SHP77 treated with DMSO at 0.1 percent for 48 hours (cell line): ENCODE measurements at places on chromosomes 1 and 21.

DNA sequence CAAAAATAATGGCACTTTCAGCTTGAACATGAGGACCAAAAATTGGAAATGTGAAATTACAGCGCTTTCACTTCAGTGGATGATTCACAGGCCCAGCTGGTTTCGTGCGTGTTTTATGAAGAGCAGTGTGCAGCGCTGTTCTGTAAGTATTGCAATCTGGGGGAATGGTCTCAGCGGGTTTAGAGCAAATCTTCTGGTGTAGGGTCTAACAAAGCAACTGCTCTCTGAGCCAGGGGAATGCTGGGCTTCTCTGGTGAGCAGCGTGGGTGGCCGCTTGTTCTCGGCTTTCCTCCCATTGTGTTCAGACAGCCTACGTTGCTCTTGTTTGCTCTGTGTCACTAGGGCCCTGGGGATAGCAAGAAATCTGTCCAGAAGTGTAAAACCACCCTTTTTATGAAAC, 42.4 kb upstream of the GADD45A start:
- DNase-seq = no peak

DNA sequence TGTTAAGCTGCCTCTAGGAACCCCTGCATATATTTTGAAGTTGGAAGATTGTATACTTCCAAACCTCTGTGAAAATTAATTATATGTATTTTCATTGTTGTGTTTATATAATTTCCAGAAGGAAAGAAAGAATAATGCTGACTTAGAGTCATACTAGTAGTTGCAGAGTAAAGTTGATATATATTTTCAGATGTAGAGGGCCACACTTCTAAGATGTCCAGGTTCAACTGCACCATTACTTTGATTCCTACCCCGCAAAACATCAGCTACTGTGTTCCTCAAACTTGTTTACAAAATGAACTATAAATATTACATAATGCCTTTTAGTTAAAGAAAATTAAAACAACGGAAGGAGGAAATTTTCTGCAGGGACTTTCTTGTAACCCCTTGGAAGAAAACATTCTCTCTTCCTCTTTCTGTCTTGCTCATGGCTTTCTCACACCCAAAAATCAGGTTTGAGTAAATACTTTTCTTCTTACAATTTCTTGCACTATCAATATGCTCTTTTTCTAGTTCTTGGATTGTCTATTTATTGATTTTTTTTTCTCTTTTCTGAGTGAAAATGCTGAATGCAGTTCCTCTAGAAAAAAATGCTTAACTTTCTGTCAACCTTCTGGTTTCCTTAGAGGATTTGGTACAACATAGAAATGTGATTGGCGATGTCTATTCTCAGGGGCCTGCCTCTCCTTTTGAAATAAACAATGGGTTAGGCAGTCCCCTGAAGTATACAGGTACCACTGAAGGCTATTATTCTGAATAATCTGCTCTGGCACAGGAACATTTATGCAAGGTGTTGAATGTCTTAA, 867.8 kb downstream of the TTLL7 start:
- DNase-seq = no peak

- peak; percentile 95 for DNase-seq
These were observed 2.2 kb downstream of the RIPPLY3 start for GRCh38 chr21:37008724-37009123.

GRCh38 chr1:11772458-11772857, 10.5 kb downstream of the C1orf167 start:
- no peak for DNase-seq

DNA sequence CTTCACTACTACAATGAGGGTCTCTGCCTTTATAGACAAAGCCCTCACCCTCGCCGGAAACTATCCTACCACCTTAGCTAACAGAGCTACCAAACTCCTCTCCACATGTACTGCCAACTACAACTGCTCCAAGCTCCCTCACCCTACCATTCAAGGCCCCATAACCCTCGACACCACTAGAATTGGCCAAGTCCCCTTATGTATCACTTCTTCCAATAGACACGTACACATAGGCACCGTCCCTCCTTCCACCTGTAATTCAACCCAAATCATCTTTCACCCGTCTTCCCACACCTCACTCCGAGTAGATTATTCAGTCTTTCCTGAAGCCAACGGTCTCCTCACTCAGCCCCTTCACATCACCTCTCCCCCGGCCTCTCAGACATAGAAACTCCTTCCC, 19.7 kb upstream of the CA6 start:
- DNase-seq = no peak

DNA sequence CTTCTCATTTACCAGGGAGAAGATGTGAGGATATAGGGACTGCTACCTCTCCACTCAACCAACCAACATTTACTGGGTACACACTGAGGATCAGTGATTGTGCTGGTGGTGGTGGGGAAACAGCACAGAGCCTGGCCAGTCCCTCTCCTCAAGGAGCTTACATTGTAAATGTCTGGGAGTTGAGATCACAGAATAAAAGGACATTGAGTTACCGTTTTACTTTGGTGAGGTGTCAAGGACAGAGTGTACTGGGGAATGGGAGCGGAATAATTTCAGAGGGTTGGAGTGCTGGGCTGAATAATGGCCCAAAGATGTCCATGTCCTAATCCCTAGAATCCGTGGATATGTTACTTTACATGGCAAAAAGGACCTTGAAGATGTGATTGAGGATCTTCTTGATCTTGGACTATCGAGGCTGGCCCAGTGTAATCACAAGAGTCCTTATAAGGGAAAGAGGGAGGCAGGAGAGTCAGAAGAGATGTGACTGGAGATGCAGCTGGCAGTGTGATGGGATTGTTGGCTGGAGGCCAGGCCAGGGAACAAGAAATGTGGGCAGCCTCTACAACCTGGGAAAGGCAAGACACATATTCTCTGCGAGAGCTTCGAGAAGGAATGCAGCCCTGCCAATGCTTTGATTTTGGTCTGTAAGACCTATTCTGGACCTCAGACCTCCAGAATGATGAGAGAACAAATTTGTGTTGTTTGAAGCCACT, 26.6 kb upstream of the RWDD3 start:
- no peak for DNase-seq

GRCh38 chr1:116916533-116917445, 7.1 kb downstream of the PTGFRN start:
- DNase-seq = no peak

- no peak for DNase-seq
These were observed 172.9 kb downstream of the SDCCAG8 start for GRCh38 chr1:243428617-243429342.

DNA sequence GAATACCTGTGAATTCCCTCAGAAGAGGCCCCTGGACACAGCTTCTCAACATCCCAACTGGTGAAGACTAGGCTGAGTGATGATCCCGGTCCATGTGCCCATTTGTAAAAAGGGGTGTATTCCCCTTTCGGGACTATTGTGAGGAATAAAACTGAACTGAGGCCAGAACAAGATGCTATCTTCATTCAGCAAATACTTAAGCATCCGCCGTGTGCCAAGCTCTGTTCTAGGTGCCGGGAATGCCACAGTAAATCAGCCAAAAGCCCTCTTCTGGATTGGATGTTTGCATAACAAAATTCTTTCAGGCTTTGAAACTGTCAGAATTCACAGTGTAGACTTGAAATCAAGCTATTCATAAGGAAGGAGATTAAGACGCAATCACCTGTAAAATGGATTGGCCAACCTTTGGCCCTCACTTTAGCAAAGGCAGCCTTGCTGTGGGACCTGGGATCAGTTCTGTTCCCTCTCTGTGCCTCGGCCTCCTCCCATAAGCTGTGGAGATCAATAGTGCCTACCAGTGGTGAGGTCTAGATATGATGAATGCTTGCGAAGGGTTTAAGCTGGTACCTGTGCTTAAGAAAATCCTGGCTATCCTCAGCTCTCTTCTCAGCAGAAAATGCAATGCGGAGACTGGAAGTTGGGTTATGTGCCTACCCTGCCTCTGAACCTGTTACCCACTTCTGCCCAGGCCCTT, 1.8 kb downstream of the ALPL start:
- DNase-seq = no peak

DNA sequence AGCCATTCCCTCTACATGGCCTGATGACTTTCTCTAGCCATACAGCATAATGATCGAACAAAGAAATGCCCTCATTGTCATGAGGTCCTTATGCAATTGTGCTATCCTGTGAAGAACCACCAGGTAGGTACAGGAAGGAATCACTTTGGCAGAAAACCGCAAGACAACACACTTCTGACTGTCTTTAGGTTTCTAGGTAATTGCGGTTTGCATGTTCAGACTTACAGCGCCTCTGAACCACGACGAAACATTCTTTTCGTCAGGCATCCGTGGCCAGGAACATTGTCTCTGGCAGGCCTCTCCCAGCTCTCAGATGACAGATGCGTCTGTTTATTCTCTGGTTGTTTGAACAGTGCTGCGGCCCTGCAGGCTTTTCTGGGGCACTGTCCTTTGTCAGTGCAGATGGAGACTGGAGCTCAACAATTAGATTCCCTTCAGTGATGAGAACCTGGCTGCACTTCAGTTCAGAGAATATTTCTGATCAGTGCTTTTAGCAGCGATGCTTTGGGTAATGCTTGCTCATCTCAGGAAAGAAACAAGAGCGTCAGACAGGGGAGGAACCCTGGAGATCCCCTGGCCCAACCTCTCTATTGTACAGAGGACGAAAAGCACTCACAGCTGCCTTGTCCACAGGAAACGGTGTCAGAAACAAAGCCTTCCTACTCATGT, 63.4 kb downstream of the B3GALT5 start:
- DNase-seq = peak; percentile 95

DNA sequence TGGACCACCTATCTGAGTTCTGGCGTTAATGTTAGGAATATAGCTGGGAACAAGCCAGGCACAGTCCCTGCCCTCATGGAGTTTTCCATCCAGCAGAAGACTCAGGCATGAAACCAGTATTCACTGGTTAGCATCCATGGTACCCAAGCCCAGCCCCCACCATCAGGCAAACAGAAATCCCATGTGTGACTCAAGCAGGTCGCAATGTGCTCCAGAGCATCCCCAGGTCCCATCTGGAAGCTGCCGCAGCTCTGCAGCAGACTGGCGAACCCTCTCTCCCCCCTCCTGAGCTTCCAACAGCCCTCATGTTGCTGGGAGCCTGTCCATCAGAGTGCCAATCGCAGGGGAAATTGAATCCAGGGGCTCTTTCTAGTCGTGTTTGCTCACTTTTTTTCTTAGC, 174.2 kb downstream of the RRAGC start:
- no peak for DNase-seq

DNA sequence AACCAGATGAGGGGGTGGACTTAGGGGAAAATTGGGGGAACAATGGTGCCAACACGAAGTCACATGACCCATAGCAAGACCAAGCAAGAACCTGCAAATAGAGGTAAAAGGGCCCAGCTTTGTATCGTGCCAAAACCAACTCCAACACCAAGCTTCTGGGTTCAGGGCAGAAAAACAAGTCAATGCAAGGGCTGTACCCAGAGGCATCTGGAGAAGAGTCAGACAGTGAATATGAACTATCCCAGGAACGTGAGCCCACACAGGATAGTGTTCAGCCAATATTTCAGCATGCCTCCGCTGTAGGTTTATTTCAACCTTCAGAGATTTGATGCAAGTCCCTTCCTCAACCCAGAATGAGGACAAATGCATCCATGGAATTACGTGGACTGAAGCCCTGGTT, 15.0 kb upstream of the ZMYM6 start:
- no peak for DNase-seq

GRCh38 chr1:9115351-9116205, 13.3 kb downstream of the GPR157 start:
- peak; percentile 35 for DNase-seq

DNA sequence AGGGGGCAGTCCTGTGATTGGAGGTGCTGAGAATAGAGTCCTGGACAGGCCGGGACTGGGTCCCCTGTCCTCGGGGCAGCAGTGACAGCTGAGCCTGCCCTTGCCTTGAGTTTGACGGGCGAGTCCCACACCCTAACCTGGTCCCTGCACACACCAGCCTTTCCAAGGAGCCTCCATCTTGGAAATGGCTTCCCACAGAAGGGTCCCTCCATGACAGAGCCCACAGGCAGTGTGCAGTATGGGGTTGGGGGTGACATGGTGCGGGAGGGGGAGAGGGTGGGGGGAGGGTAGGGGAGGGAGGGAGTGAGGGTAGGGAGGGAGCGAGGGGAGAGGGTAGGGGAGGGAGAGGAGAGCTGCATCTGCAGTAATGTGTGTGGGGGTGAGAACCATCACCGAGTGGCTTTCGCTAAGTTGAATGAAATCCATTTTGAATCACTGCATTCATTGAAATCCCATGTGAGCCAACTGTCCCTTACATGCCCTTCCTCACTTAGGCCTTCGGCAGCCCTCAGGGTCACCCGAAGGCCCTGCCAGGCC, 10.1 kb upstream of the TMEM52 start:
- no peak for DNase-seq

DNA sequence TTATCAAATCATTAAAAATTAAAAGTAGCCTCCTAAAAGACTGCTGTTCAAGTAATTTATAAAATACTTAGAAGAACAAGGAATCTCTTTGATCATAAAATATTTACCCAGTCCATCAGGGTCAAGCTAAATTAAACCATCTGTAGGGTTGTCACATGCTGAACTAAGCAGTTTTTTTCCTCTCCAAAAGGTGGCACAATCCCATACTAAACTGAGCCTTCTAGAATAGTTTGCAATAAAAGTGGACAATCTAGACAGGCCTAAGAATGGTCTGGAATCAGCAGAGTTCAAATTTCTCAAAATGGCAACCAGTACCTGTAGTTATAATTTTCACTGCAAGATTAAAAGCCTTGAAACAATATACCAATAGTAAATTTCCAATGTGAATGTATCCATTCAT, 194.8 kb downstream of the EIF4G3 start:
- DNase-seq = peak; percentile 2

DNA sequence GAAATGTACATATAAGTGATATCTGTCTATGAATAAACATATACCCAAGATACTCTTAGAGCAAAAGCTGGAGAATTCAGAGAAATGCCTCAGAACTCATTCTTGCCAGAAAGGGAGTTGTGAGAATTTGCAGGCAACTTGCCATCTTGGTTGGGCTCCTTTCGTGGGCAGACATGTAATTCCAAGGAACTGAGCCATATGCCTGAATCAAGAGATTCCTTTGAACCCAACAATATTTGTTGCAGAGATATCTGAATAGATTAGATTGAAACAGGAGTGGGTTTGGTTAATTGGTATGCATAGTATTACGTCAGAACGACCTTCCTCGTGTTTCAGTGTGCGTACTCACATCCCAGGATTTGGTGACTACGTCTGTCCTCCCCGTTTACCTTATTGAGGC, 67.0 kb downstream of the TGFB2 start:
- DNase-seq = no peak

DNA sequence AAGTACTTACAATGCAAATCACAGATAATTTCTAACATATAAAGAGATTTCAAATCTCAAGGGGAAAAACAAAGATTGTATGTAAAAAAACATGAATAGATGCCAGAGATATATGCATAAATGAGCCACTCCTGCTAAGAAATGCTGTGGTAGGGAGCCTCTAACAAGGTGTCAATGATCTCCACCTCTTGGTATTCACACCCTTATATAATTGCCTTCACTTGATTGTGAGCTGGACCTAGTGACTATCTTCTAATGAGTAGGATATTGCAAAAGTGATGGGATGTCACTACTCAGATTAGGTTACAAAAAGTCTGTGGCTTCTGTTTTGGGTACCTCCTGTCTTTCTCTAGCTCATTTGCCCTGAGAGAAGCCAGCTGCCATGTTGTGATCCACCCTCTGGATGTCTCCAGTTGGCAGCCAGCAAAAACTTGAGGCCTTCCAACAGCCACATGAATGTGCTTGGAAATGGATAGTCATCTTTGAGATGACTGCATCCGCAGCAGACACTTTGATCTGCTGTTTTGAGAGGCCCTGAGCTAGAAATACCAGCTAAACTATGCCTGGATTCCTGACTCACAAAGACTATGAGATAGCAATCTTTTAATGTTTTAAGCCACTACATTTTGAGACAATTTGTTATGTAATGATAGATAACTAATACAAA, 196.1 kb upstream of the FGGY start:
- DNase-seq = no peak
